ENCODE measurements at places on chromosomes 3 and 15.
A peak's percentile ranks its signal among the peaks of the same experiment; 100 is the strongest.

DNA sequence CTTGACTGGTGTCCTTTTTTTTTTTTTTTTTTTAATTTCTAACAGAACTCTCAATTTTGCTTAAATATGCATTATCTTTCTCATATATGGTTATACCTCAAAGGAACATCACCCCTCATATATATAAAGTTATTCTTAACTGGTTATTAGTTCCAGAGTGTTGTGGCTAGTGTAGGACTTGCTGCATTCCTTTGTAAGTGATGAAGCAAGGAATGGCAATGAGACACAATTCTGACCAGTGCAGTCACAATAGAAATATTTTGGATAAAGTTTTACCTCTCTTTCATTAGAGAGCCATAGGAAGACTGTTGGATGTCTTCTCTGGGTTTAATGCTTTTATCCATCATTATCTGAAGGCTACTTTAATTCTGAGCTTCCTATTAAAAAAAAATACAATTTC, 75.5 kb upstream of the CBLB start:
- H3K27ac ChIP-seq, result no peak overlapping the region
- H3K4me3 ChIP-seq, result no peak overlapping the region
- no peaks in the 10 kb centered on the region for H3K4me1 ChIP-seq
- no peaks in the 10 kb centered on the region for H3K27me3 ChIP-seq
- H3K36me3 ChIP-seq, result no peaks in the 10 kb centered on the region

DNA sequence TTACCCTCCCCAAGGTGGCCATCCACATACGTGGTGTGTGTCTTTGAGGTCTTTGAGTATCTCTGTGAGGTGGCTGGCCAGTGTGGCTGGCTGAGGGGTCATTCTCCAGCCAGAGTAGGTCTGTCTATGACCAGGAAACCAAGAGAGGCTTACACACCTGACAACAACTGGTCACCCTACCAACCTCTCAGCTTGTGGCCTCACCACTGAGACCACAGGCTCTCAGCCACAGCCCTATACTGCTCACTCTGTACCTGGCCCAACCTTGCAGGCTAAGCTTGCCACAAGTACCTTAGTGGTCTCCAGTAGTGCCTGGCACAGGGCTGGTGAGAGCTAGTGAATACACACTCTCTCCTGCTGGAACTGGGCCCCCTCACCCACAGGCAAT, 5.1 kb downstream of the HEMK1 start:
- H3K4me3 ChIP-seq, result peak overlapping the region; percentile 100
- H3K27ac ChIP-seq, result peak overlapping the region; percentile 97
- no peaks in the 10 kb centered on the region for H3K27me3 ChIP-seq
- peaks cover 62% of the 10 kb centered on the region for H3K4me1 ChIP-seq
- peaks cover 94% of the 10 kb centered on the region for H3K36me3 ChIP-seq
- peak; percentile 48 for DNase-seq

DNA sequence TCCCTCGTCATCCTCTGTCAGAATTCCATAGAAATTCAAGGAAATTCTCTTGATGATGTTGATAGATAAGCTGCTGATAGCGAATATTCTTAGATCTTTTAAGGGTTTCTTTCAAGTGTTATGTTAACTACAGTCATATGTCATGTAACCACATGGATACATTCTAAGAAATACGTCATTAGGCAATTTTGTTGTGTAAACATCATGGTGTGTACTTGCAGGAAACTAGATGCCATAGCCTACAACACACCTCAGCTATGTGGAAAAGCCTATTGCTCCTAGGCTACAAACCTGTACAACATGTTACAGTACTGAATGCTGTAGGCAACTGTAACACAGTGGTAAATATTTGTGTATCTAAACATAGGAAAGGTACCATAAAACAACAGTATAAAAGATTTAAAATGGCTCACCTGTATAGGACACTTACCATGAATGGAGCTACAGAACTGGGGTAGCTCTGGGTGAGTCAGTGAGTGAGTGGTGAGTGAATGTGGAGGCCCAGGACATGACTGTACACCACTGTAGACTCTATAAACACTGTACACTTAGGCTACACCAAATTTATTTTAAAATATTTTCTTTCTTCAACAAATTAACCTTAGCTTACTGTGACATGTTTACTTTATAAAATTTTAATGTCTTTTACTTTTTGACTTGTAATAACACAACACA, 34.6 kb downstream of the GLDN start:
- no peak overlapping the region for H3K4me3 ChIP-seq
- no peak for DNase-seq
- H3K36me3 ChIP-seq, result no peaks in the 10 kb centered on the region
- no peaks in the 10 kb centered on the region for H3K27me3 ChIP-seq
- H3K4me1 ChIP-seq, result no peaks in the 10 kb centered on the region

DNA sequence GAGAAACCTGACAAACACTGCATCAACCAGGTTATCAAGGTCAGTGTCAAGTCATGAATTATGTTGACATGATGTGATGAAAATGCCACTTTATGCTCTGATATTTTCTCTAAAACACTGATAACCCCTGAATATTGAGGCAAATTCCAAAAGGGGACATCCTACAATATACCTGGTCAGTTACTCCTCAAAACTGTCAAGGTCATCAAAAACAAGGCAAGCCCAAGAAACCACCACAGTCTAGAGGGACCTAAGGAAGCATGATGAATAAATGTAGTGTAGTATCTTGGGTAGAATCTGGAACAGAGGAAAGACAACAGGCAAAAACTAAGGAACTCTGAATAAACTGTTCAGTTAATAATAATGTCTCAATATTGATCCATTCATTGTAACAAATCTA, 275.3 kb upstream of the THRB start:
- no peak overlapping the region for H3K27ac ChIP-seq
- H3K4me1 ChIP-seq, result no peaks in the 10 kb centered on the region
- no peaks in the 10 kb centered on the region for H3K27me3 ChIP-seq
- no peak for DNase-seq

DNA sequence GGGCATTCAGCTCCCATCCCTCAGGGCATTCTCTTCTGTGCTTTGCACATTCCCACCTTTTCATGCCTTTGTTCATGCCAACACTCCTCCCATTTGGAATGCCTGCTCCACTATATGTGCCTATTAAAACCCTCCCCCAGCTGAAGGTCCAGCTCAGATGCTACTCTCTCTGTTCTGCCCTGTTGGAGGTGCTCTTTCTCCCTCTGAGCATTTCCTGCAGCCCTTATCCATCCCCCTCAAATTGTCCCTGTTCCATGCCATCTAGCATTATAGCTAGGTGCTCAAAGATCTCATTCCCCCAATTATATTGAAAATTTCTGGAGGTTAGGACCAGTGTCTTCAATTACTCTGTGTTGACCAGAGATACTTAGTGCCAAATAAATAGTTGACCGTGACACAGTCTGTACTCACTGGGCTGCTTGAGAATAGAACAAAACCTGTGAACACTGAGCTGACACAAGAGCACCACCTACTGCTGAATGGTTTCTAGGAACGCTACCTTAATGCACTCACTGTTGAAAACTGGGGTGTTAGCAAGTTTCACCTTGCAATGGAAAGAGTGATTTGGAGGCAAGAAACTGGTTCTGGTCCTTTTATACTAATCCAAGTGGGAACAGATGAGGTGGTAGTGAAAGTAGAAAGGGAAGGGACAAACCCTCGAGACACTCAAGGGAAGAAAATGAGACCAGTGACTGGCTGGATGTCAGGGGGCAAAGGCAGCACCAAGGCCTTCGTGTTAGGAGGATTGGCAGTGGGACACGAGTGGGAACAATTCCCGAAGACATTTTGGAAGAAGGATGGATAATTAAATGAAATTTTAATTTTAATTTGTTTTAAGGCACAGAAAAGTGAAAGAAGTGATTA, 289.8 kb upstream of the ROPN1 start:
- no peak for DNase-seq
- H3K27ac ChIP-seq, result no peak overlapping the region
- H3K4me3 ChIP-seq, result no peak overlapping the region

DNA sequence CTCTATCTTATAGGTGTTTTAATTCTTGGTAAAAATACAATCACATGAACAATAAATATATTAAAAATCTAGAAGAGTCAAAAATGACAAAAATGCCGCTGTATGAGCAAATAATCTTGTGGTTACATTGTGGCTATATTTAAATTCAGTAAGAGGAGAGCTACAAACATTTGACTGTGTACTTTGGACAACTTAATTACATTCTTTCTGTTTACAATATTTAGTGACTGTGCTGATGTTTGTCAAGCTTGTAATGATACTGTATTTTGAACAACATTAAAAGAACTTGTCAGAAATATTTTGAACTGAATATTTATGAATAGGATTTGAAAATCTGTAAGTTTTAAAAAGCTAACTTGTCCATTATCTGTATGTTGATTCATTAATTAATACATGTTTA, 598.3 kb downstream of the SI start:
- no peaks in the 10 kb centered on the region for H3K4me1 ChIP-seq
- no peak overlapping the region for H3K4me3 ChIP-seq
- no peaks in the 10 kb centered on the region for H3K36me3 ChIP-seq
- H3K27me3 ChIP-seq, result no peaks in the 10 kb centered on the region
- H3K27ac ChIP-seq, result no peak overlapping the region

DNA sequence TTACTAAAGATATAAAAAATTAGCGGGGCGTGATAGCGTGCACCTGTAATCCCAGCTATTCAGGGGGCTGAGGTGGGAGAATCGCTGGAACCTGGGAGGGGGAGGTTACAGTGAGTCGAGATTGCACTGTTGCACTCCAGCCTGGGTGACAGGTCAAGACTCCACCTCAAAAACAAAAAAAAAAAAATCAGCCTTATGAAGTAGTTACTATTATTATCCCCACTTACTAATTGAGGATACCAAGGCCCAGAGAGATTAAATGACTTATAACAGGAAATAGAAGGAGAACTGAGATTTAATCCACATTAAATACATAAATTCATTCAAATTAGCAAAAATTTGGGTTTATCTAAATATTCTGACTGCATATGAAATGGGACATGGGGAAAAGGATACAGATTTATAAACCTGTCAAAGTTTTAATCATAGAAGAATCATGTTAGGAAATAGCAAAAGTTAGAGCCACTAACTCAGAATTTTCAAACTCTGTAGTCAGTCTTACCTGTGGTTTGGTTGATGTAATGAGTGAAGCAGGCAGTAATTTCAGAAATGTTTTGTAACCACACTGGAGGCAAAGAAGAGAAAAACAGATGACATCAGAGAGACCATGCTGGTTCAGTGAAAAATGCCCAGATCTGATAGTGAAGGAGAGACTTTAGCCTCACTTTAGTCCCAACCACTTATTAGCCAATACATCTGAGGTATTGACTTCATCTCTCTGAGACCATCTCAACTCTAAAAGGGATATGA, 25.0 kb upstream of the ACAP2 start:
- H3K27ac ChIP-seq, result peak overlapping the region; percentile 84
- peaks cover 20% of the 10 kb centered on the region for H3K4me1 ChIP-seq
- H3K27me3 ChIP-seq, result peaks cover 2% of the 10 kb centered on the region

- peak overlapping the region; percentile 90 for H3K27ac ChIP-seq
- H3K36me3 ChIP-seq, result peaks cover 11% of the 10 kb centered on the region
- H3K4me3 ChIP-seq, result peak overlapping the region; percentile 86
- H3K4me1 ChIP-seq, result peaks cover 56% of the 10 kb centered on the region
- no peaks in the 10 kb centered on the region for H3K27me3 ChIP-seq
- peak; percentile 66 for DNase-seq
Observed at GRCh38 chr15:90101130-90101968, 919 bp downstream of the IDH2 start.

DNA sequence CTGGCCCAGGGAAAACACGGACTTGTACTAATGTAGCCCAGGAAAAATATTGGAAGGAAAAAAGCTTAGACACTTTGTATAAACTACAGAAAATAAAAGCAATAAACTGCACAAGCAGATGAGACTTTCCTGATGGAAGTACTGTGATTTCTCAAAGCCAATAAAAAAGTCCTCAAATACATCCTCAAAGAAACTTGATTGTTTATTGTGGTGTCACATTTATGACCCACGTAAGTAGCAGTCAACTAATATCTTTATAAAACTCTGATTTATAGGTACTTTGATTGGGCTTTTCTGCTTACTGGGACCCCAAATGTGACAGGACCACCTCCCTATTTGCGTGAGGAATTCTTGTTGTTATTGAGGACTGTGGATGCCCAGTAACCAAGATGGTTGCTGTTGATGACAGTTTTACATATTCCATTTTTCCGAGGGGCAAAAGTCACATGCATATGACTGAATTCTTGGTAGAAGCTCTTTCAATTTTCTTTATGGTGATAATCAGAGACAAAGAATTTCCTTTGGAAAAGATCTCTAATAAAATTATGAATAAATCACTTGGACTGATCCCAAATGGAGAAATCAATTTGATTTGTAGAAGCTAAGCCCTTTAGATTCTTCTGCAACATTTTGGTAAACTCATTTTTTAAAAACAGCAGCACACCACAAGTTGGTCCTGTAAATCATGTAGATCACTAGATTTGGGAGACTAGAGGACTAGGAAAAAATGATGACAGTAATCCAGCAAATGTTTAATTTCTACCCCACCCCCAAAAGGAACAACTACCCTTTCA, 159.0 kb upstream of the TSC22D2 start:
- no peak overlapping the region for H3K4me3 ChIP-seq
- no peak overlapping the region for H3K27ac ChIP-seq
- no peaks in the 10 kb centered on the region for H3K36me3 ChIP-seq
- no peaks in the 10 kb centered on the region for H3K4me1 ChIP-seq
- DNase-seq, result no peak

DNA sequence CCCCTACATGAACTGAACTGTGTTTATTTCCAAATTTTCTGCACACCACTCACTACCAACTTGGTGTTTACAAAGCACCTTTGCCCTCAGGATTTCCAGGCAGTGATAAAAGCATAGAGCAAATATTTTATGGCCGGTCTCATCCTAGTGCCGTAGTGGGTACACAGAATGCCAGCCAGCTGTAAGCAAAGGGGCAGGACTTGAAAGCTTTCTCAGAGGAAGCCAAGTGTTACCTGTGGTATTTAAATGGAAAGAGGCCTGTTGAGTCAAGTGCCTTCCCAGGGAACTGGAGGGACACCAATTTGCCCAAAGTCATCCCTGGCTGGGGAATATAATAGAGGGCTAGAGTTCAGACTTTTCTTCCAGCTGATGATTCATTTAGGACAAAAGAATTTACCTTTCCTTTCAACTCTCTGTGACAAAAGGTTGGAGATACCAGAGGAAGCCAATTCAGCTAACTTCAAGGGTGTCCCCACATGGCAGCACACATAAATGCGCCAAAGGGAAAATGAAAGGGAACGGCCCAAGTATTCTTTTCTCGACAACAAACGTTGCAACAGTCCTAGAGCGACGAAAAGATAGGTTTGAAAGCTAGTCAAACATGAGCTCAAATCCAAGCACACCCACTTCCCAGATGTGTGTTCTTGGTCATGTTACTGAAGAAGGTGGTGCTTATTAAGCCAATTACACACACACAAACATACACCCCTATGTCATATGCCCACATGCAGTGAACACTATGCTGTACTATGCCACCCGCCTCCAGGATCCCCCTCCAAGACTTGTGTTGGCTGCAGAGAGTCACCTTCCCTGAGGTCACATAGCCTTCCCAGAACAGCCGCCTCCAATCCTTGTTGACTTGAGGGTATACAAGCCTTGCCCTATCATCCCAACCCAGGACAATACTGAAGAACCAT, 27.7 kb downstream of the MAGI1 start:
- H3K27ac ChIP-seq, result no peak overlapping the region
- DNase-seq, result no peak
- no peaks in the 10 kb centered on the region for H3K36me3 ChIP-seq

- DNase-seq, result peak; percentile 80
- no peaks in the 10 kb centered on the region for H3K27me3 ChIP-seq
- no peak overlapping the region for H3K27ac ChIP-seq
- no peaks in the 10 kb centered on the region for H3K36me3 ChIP-seq
Observed at GRCh38 chr3:43378066-43378935, 92.0 kb downstream of the SNRK start.
